Chondrocyte (in vitro differentiated cells): ENCODE measurements at places on chromosomes 4 and X. TPM values are rescaled to one million over a fixed set of nuclear protein-coding genes. Genes with fewer than 3 reads are reported as not detected.

- DNase-seq = no peak
Measured at GRCh38 chr4:138537731-138538490, 295.8 kb upstream of the SLC7A11 start.

DNA sequence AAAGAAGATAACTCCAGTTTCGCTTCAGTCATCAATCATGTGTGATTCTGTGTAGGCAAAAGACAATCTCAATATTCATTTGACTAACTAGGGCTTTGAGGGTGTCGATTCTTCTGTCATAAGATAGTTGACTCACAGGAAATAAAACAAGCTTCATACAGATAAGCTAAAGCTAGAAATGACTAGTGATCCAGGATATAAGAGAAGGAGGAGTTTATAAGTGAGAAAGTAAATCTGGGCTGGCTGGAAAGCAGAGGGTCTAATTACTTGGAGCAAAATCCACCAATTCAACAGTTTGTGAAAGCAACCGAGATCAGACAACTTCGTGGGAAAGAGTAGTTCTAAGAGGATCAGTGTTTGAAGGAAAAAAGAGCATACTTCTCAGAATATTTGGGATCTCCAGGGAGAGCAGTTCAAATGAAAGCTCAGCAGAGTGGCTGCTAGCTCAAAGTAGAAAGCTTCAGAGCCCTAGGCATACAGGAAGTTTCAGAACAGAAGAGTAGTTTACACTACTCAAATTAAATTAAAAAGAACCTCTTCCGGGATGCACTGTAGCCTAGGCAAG lies 429.3 kb downstream of the INPP4B start:
- DNase-seq = no peak

The PDLIM3 gene
- 14.3 to 68.5 TPM (median 63.0 TPM) in 3 replicates for total RNA-seq

GRCh38 chrX:151985955-151986354 lies 11.5 kb upstream of the GABRE start:
- DNase-seq = no peak
